ENCODE measurements at places on chromosomes 4 and X.

DNA sequence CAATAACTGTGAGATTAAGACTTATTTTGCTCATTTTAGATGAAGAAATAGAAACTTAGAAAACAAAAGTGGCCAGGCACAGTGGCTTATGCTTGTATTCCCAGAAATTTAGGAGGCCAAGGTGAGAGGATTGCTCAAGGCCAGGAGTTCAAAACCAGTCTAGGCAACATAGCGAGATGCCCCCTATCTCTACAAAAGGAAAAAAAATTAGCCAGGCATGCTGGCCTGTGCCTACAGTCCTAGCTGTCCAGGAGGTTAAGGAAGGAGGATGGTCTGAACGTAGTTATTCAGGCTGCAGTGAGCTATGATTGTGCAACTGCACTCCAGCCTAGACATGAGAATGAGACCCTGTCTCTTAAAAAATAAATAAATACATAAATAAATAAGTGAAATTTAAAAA is 28.0 kb downstream of the APELA start:
- DNase-seq = no peak

DNA sequence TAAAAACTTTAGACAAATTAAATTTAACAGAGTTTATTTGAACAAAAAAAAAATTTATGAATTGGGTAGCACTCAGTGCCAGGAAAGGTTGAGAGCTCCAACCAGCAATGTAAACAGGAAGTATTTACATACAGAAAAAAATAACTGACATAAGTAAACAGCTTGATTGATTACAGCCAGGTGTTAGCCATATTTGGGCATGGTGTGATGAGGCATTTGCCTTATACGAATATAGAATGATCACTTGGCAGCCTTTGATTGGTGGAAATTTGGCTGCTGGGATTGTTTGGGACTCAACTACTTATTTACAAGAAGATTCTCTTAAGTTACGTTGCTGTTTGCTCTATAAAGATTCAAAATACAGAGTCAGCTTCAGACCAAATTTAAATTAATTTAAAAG is 172.0 kb downstream of the ADAM29 start:
- no peak for DNase-seq

GRCh38 chr4:4762909-4763821 is 96.3 kb upstream of the MSX1 start:
- DNase-seq = no peak

- no peak for DNase-seq
Observed at GRCh38 chr4:185013417-185014125, 4.7 kb upstream of the HELT start.

DNA sequence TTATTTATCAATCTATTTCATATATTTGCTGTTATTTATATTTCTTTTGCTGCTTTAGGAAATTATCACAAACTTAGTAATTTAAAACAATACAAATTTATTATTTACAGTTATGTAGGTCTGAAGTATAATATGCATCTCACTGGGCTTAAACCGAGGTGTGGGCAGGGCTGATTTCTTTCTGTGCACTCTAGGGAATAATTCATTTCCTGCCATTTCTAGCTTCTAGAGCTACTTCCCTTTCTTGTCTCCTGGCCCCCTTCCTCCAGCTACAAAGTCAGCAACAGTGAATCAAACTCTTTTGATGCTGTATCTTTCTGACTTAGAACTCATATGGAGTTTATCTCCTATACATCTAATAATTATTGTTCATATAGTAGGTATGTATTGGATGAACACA is 303.5 kb upstream of the ARSJ start:
- no peak for DNase-seq

GRCh38 chr4:108540536-108540935 is 79.8 kb upstream of the RPL34 start:
- no peak for DNase-seq

DNA sequence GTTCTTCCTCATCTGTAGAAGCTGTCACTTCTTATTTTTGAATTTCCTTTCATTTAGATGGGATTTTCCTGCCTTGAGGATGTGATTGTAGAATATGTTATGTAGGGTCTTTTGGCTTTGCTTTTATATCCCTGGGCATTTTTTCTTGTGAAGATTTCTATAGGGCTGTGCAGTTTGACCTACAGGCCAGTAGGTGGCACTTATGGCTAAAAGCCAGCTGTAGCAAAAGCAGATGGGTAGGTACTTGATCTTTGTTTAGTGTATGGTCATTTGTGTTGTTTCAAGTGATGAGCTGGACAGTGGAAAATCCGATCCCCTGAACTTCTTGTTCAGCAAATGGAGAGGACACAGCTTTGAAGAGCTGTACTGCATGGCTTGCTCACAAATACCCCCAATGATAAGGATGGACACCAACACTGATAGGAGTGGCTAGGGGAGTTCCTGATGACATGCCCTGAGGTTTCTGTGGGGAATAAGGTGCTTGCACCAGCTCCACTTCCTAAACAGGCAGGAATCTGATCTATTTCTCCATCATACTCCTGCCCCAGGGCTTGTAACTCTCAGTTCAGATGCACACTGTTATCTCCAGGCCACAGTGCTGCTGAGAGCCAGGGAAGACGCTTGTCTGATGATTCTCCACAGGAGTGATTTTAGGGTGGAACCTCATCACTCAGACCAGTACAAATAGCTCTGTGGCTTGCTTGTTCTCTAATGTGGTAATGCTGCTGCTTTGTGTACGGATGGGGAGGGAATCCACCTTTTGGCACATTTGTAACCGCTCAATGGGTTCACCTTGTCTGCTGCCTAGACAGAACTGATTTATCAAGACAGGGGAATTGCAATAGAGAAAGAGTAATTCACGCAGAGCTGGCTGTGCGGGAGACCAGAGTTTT is 417.1 kb upstream of the MAGEB16 start:
- peak; percentile 28 for DNase-seq

- DNase-seq = no peak
Observed at GRCh38 chr4:68272380-68272779, 26.9 kb upstream of the TMPRSS11B start.

GRCh38 chr4:61872983-61873382 is 672.9 kb downstream of the ADGRL3 start:
- no peak for DNase-seq

- DNase-seq = peak; percentile 57
Observed at GRCh38 chr4:103099691-103100392, at the start of gene BDH2. TSS of gene BDH2 (minus strand) at chr4:103099834. CDS start at chr4:103096254, 3,580 bp downstream.

- DNase-seq = no peak
Observed at GRCh38 chrX:650324-650723, 19.7 kb downstream of the SHOX start.

- no peak for DNase-seq
Observed at GRCh38 chr4:129453524-129454200, 357.7 kb downstream of the C4orf33 start.

GRCh38 chrX:20545538-20545937 is 278.8 kb upstream of the RPS6KA3 start:
- no peak for DNase-seq

GRCh38 chrX:65407157-65407626 is 127.4 kb downstream of the LAS1L start:
- no peak for DNase-seq

DNA sequence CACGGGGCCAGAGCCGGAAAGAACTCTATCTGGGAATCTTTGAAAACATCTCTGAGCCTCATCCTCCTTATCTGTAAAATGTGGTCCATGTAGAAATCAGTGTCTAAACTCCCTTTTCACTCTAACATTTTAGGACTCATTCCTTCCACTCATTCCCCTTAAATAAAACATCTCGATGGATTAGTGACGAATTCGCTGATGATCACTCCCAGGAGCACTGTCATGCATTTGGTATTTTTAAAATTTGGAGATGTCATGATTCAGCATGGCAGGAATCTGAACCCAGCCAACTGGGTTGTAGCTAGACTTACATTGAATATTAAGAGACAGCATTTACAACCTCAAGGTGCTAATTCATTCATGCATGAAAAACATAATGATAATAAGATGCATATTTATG is 88.1 kb downstream of the SPANXN3 start:
- no peak for DNase-seq

DNA sequence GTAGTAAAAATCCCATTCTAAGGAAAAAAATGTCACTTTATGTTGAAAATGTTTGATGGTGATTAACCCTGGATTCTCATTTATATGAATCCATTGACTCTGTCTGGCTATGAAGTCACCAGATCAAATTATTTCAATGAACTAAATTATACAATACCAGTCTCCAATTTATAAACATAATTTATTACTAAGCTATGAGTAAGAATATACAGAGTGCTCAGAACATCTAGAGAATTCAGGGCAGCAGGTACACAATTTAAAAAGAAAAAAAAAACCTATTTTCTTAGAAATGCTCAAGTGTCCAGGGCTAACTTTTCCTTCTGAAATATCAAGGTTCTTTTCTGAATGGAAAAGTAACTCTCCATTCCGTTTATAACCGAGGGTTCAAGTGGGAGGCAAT is 48.6 kb downstream of the VEGFC start:
- DNase-seq = no peak

DNA sequence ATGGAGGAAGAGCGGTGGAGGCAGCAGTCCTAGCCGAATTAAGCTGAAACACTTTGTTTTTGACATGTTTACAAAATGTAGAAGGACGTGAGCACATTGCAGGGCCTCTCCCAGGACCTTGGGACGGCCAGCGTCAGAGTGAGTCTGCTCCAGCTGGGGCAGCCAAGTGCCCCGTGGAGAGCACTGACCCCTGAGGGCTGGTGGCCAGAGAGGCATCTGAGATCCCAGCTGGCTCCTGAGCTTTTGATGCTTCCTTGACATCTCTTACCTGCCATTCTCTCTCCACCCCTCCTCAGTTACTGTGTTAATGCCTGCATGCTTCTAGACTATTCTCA is 24.7 kb downstream of the NAT8L start:
- DNase-seq = no peak
